ENCODE measurements at places on chromosomes 2 and 18.
A peak's percentile ranks its signal among the peaks of the same experiment; 100 is the strongest.

- DNase-seq = no peak
These were observed 158.1 kb downstream of the DOCK10 start for GRCh38 chr2:224884188-224884587.

DNA sequence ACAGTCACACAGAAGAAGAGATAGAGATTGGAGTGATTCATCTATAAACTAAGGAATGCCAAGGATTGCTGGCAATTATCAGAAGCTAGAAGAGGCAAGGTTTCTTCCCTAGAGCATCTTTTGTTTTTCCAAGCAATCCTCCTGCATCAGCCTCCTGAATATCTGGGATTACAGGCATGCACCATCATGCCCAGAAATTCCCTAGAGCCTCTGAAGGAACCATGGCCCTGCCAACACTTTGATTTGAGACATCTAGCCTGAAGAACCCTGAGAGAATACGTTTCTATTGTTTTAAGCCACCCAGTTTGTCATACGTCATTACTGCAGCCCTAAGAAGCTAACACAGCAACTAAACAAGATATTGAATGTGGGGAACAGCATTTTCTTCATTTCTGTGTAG lies 525.0 kb downstream of the ERBB4 start:
- DNase-seq = no peak

- DNase-seq = no peak
These were observed 48.2 kb upstream of the HS6ST1 start for GRCh38 chr2:128366713-128367511.

DNA sequence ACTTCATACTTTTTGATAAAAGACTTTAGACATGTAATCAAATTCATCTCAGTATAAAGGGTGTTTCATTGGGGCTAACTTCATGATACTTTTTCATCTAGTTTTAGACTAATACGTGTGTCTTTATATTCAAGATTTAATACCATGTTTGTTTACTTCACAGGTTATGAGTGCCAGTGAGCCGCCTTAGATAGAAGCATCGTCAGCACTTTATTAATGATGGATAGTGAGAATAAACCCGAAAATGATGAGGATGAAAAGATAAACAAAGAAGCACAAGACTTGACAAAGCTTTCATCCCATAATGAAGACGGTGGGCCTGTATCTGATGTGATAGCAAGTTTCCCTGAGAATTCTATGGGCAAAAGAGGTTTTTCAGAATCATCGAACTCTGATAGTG lies 33.1 kb downstream of the ZNF407 start:
- DNase-seq = no peak

DNA sequence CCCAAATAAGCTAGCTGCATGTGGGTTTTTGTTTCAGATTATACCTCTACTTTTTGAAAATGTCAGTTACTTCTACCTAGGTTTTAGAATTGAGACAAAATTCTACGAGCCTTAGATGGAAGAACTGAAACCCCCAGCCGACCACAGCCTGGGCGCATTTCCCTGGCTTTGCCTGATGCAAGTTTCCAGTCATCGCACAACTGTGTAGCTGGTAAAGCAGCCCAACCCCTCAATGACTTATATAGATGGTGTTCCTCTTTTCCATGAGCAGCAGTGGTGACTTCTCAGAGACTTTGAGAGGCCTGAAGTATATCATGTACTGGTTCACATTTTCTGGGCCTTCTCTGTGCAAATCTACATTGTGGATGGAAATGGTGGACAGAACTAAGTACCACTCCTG lies 515.4 kb upstream of the RAB6C start:
- no peak for DNase-seq

GRCh38 chr18:69401226-69401971 lies 711 bp downstream of the DOK6 start:
- no peak for DNase-seq

GRCh38 chr2:97726261-97727064 lies 13.1 kb downstream of the ZAP70 start:
- no peak for DNase-seq

- DNase-seq = no peak
These were observed 124.4 kb downstream of the INHBB start for GRCh38 chr2:120470041-120470965.

DNA sequence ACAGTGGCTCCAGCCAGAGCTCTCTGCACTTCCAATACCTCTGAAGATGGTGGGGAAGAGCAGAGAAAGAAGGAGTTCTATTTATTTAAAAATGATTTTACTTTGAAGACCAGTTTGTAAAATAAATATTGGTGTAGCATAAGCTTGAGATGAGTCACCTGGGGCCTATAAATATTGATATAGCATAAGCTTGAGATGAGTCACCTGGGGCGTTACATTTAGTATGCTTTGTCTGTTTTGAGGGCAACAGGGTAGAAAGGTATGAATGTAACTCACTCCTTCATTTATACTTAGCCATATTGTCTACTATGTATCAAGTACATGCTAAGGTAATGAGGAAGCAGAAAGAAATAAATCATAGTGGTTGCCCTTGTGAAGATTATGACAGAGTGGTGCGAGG lies 7.7 kb upstream of the SULT1C4 start:
- no peak for DNase-seq

DNA sequence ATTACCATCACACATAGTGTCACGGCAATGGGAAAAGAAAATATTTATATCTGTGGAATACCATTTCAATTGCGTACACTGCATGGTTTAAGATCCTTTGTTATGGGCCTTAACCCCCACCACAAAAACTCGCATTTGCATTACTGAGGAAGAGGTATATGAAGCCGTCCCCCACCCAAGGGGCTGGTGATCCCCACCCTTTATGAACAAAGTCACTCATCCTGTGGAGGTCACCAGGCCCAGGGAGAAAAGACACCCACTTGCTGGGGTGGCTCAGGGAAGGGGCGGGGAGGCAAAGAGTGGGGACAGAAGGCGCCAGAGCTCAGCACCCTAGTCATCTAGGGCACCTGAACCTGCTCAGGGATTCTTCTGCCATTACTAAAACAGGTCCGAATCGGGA lies 133.8 kb downstream of the ZNF516 start:
- no peak for DNase-seq

- DNase-seq = no peak
These were observed 41.4 kb downstream of the CHST9 start for GRCh38 chr18:27143580-27144287.

GRCh38 chr2:21924640-21925285 lies 801.0 kb downstream of the TDRD15 start:
- DNase-seq = no peak

- no peak for DNase-seq
These were observed 64.9 kb downstream of the EPAS1 start for GRCh38 chr2:46361920-46362666.

DNA sequence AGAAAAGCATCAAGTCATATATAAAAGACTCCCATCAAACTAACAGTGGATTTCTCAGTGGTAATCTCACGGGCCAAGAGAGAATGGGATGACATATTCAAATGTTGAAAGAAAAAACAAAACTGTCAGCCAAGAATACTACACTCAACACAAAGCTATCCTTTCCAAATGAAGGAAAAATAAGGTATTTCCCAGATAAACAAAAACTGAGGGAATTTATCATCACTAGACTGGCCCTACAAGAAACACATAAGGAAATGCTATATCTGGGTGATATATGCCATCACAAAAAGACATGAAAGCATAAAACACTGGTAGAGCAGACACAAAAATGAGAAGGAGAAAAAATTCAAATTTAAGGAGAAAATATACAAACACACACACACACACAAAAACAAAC lies 118.6 kb downstream of the ACVR1 start:
- DNase-seq = no peak

- peak; percentile 63 for DNase-seq
These were observed 793 bp downstream of the NR4A2 start for GRCh38 chr2:156331572-156332283.

GRCh38 chr2:3277748-3278520 lies 99.7 kb downstream of the EIPR1 start:
- DNase-seq = no peak

GRCh38 chr2:168790226-168790902 lies 12.1 kb upstream of the NOSTRIN start:
- no peak for DNase-seq

- no peak for DNase-seq
These were observed 21.6 kb downstream of the SNORC start for GRCh38 chr2:232891621-232892071.

- DNase-seq = no peak
These were observed 23.3 kb upstream of the AMMECR1L start for GRCh38 chr2:127909019-127909418.

- DNase-seq = no peak
These were observed 2.6 kb upstream of the TBC1D8 start for GRCh38 chr2:101153787-101154186.

DNA sequence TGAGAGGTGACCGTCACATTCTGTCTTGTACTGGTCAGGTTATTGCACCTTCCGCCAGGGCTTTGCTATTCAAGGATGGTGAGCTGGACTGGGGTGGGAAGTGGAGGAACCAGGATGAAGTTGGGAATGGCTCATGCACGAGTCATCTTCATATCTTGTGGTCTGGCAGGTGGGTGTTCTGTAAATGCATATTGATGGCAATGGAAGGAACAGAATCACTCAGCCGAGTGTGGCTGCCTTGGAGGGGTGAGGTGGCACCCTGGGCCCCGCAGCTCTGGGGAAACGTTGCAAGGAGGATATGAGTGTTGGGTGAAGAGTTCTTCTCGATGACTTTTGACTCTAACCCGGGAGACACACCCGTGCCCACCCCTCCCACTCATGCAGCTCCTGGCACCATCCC lies 1.2 kb downstream of the NEU2 start:
- no peak for DNase-seq

- DNase-seq = no peak
These were observed 49.0 kb upstream of the PAIP2B start for GRCh38 chr2:71275939-71276310.

- DNase-seq = no peak
These were observed 466.5 kb upstream of the ID2 start for GRCh38 chr2:8215159-8215863.

DNA sequence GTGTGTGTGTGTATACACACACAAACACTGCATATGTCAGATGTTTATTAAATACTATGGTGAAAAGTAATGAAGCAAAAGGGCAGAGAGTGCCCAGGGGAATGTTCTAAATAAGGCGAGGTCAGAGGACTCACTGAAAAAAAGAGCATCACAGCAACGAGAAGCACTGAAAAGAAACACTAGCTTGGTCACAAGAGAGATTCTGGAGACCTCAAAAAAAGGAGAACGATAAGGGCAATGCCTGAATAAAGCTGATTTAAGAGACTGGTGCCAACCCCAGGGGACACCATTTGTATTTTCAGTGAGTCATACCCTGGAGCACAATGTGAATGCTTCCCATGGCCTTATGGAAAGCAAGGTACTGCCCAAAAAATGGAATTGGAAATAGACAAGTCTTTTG lies 14.5 kb downstream of the SLC40A1 start:
- DNase-seq = no peak

GRCh38 chr18:48922226-48922800 lies 28.5 kb downstream of the SMAD7 start:
- no peak for DNase-seq

DNA sequence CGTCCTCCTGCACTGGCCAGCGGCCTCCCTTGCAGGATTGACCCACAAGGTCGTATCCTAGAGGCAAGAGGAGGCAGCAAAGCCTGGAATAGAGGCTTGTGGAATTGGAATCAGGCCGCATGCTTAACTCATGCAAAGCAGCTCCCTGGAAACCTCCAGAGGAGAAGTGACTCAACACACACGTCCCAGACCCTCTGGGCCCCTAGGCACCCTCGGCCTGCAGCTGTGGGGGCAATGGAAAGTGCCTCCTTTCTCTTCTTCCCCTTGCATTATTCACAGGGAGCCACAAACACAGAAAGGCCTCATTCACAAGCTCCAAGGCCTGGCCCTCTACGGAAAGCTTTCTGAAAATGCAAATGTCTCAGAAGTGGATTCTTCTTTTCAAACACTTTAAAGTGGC lies 19.6 kb downstream of the SPATA3 start:
- DNase-seq = no peak

GRCh38 chr18:10057401-10057893 lies 143.6 kb downstream of the VAPA start:
- no peak for DNase-seq

DNA sequence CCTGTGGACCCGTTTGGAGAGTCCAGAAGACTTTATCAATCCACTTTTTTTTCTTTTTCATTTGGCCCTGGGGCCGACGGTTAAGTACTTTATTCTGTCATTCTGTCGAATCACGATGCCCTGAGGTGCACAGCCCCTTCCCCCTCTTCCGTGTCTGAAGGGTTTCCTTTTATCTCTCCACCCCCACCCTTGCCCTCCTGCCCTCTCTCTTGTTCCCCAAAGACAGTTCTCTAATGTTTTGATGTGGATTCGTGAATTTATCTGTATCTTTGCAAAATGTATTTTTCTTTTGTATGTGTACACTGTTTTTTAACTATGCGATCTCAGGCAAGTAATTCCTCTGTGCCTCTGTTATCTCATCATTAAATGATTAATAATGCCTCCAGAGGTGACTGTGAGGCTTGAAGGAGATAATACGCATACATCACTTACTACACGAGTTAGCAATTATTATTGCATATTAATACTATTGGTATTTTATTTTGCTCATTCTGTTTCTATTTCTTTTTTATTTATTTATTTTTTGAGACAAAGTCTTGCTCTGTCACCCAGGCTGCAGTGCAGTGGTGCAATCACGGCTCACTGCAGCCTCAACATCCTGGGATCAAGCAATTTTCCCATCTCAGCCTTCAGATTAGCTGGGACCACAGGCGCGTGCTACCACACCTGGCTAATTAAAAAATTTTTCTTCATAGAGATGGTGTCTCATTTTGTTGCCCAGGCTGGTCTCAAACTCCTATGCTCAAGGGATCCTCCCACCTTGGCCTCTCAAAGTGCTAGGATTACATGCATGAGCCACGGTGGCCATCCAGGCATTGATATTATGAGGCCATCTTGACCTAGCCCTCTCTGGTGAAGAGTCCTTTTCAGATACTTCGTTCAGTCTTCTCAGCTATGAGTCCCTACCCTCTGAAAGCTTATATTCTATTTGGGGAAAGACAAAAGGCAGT lies 1.4 kb upstream of the CASP8 start:
- peak; percentile 33 for DNase-seq

DNA sequence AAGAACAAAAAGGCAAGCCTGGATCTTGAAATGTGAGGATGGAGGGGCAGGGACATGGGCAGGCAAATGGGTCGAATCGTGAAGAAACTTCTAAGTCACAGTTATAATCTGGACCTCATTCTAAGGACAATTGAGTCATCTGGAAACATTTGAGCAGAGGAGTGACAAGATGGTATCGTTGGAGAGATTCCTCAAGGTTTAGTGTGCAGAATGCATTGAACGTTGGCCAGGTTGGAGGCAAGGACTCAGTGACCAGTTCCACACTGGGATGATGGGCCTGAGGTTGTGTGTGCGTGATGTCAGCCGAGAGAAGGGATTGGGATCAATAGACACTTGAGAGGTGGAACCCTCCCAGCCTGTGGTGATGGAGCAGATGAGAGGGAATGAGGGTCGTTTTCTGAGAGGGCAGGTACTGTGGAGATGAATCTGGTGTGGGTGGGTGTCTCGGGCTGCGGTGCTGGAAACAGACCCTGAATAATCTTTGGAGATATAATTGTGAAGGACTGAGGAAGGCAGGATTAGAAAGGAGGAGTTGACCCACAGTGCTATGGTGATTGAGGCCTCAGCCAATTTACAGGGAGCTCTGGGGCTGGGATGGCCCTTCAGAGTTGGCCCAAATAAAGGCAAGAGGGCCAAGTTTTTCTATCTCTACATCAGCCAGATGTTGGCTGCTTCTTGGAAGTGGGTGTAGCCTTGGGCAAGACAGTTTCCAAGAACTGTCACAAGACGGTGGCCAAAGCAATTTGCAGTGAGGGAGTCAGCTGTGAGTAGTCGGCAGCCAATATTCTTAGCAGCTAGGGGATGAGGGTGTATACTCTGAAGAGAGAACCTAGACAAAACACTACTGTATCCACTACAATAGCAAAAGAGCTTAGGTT lies 5.8 kb upstream of the ZNF532 start:
- DNase-seq = peak; percentile 74

GRCh38 chr2:47617028-47617427 lies 165.9 kb upstream of the MSH6 start:
- no peak for DNase-seq

Data from erythroblast (primary cell).